ENCODE measurements at places on chromosomes 13 and 19.
A peak's percentile ranks its signal among the peaks of the same experiment; 100 is the strongest.

DNA sequence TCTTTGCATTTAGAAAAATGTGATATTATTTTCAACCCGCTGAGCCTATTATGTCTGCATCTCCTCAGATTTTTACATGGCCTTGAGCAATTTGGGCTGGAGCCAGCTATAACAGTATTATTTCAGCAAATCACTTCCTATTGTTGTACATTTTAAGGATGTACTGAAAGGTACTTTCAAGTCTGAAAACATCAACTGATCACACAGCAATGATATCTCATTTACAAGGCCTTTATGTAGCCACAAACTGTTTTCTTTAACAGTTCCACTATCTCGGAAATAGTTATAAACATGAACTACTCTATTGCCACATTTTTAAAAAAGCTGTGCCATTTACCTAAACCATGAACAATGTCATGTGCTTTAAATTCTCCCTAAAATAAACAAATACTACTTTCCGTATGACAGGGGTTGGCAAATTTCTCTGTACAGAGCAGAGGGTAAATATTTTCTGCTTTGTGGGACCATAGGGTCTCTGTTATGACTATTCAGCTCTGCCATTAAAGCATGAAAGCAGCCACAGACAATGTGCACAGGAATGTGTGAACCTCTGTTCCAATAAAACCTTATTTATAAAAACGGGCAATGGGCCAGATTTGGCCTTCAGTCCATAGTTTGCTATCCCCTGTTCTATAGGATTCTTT, 560.4 kb downstream of the GPC6 start:
- no peak for DNase-seq

GRCh38 chr19:38869836-38870607, 8.1 kb downstream of the RINL start:
- peak; percentile 55 for DNase-seq

- DNase-seq = no peak
These were observed 105.4 kb upstream of the ZNF98 start for GRCh38 chr19:22527554-22527953.

DNA sequence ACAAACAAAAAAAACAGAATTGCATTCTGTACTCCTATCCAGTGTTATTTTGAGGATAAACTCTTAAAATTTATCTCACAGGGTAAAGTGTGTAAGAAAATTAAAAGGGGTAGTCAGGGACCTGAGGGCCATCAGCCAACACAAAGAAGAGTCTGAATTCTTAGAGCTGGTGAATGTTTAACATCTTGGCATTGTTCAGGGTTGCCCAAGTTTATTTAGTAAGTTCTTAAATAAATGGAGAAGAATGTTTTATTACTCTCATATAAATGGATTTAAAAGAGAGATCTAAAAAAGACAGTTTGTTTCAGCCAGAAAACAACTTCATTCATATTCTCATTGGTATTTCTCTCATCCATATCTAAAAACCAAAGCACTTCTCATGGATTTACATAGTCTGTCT, 171.7 kb downstream of the LACC1 start:
- DNase-seq = no peak

DNA sequence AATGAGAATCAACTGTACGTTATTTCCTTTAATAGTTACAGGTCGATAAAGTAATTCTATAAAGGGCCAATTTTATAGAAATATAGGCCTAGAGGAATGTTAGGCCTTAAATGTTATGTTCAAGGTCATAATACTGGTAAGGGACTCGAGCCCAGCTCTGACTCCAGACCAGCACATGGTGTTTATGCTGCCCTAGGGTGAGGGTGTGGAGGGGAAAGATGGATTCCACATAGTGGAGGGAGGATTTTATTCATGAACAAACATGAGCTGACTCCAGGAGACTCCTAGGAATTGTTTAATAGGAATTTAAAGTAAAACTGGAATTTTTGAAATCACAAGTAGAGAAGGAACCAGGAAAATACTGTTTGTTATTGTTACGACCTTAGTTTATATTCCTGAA, 139.9 kb downstream of the LACC1 start:
- no peak for DNase-seq

GRCh38 chr19:48445256-48445605, 552 bp upstream of the GRWD1 start:
- DNase-seq = peak; percentile 96

- DNase-seq = peak; percentile 28
These were observed 6.7 kb downstream of the RAP2A start for GRCh38 chr13:97440598-97441170.

- no peak for DNase-seq
These were observed 27.4 kb upstream of the SACS start for GRCh38 chr13:23460921-23461320.

DNA sequence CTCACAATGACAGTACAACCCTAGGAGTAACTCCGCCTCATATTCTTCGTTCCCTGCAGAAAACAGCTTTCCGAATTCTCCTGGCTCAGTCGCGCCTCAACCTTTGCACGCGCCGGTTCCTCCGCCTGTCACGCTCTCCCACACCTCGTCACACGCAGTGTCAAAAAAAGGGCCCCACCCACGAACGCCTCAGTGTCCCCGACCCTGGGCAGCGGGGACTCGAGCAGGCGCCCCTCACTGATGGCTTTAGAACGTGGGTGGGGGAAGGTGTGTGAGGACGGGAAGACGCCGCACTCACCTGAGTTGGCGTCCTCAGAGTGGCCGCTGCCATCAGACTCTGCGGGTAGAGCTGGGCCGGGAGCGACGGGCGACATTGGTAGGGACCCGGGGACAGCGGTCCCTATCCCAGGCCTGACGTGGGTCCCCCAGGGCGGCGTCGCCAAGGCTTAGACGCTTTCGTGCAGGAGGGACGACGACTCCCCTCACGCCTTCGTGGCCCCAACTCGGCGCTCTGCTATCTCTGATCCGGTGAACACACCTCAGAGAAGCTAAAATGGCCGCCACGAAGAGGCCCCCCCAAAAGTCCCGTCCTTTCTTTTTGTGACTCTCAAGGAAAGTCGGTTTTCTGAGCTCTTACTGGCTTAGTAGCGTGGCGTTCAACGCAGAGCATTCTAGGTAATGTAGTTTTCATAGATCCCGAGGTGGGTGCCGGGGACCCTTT, at the start of gene ZNF154:
Gene ZNF154 (minus strand): TSS at position 564 of the 721 bp plus-strand sequence. CDS start 233 bp downstream, at position 331.
- DNase-seq = peak; percentile 66

DNA sequence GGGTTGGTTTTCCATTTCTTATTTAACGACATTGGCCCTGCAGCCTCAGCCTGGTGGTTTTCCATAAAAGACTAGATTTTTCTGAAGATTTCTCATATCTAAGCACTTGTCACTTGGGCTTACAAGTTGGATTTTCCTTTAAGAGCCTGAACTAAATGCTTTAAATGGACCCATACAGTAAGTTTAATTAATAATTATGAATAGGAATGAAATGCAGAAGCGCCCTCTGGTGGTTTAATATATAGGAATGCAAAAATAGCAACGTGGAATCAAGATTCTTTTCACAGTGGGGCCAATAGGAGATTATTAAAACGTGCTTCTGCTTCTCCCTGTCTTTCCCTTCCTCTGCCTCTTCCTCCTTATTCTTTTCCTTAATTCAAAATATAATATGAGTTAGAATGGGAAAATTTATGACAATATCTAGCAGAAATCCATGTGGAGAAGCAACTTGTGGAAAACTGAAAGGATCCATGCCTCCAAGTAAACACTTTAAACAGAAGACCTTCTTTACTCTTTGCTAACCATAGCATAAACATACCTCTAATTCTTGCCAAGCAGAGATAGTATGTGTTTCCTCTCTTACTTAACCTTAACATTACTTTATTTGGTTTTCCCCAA, 324.0 kb downstream of the GPC5 start:
- peak; percentile 32 for DNase-seq

GRCh38 chr13:20219577-20219976, 12.5 kb downstream of the GJB6 start:
- no peak for DNase-seq

- DNase-seq = no peak
These were observed 29.0 kb upstream of the DCUN1D2 start for GRCh38 chr13:113519556-113519955.

- DNase-seq = no peak
These were observed 86.0 kb downstream of the GADD45B start for GRCh38 chr19:2561895-2562294.

DNA sequence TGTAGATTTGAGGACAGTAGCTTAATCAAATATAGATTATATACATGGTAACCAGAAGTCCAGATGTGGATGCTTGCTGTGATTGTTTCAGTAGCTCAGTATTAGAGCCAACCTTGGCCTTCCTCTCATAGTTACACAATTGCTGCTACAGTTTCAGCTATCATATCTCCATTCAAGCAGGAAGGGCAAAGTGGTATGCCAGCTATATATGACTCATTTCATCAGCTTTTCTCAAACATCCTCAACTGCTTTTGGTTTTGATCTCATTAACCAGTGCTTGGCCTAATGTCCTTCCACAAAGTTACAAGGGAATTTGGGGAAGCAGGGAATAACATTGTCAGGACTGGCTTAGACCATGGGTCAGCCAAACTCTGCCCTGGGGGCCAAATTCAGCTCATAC, 73.0 kb upstream of the MAB21L1 start:
- DNase-seq = peak; percentile 68

DNA sequence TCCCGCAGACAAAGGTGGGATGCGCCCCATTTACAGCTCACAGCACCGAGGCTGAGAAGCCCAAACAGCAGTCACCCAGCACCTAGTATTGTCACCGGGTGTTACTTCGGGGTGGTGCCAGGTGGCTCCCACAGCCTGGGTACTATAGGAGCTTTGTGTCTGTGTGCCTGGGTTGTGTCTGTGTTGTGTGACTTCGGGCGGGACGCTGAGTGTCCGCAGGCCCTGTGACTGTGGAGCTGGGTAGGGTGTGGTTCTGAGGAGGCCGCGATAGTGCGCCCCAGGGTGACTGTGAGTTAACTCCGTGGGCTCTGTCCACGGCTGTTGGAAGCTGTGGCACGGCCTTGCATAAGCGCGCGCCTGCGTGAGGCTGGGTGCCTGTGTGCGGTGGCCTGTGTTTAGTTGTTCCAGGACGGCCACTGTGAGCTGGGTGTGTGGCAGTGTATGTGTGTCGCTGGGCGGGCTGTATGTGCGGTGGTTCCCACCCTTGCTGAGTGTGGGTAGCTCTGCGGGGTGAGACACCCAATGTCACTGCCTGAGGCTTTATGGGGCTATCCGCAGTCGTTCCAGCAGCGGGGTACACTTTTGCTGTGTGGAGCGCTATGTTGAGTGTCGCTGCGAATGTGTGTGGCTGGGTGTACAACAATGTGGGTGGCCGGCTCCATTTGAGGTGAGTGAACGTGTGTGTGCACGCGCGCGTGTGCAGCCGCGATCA, 559 bp upstream of the SSBP4 start:
- peak; percentile 42 for DNase-seq

DNA sequence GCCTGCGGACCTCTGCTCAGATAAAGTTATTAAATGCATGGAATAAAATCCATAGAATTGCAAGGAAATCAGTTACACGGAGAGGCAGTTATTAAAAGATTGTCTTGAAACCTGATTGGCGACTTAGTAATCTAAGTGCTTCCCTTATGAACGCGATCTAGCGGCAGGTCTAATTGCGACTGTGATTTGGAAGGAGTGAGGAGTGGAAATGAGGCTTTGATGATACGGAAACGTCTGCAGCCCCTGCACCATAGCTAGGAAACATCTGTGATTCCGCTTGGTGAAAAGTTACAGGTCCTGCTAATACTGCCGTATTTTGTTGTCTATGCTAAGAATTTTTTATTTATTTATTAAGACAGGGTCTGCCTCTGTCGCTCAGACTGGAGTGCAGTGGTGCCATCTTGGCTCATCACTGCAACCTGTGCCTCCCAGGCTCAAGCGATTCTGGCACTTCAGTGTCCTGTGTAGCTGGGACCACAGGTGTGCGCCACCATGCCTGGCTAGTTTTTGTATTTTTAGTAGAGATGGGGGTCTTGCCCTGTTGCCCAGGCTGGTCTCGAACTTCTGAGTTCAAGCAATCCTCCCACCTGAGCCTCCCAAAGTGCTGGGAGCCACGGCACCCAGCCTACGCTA, 887 bp downstream of the NDUFS7 start:
- no peak for DNase-seq

DNA sequence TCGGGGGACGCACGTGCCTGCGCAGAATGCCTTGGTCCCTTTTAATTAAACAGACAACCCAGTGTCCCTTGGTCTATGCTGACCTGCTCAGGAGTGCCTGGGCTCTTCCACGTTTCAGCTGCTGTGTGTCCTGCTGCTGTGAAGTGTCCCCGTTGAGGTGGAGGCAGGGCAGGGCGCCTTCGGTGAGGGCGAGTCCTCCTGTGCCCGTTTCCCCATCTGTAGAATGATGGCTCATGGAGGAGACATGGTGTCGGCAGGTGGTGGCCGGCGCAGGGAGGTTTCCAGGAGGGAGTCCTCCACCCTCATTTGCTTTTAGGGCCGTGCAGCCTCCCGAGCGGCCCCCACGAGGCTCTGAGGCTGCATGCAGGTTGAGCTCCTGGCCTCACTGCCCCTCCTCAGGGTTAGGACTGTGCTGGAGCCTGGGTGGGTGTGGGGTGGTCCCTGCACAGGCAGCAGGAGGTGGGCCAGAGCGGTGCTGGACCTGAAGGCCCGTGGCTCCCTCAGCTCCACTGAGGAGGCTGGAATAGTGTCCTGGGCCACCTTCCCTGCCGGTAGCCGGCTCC, 8.8 kb downstream of the STK11 start:
- DNase-seq = no peak

- DNase-seq = peak; percentile 74
These were observed 43.8 kb downstream of the DCT start for GRCh38 chr13:94435604-94436226.

DNA sequence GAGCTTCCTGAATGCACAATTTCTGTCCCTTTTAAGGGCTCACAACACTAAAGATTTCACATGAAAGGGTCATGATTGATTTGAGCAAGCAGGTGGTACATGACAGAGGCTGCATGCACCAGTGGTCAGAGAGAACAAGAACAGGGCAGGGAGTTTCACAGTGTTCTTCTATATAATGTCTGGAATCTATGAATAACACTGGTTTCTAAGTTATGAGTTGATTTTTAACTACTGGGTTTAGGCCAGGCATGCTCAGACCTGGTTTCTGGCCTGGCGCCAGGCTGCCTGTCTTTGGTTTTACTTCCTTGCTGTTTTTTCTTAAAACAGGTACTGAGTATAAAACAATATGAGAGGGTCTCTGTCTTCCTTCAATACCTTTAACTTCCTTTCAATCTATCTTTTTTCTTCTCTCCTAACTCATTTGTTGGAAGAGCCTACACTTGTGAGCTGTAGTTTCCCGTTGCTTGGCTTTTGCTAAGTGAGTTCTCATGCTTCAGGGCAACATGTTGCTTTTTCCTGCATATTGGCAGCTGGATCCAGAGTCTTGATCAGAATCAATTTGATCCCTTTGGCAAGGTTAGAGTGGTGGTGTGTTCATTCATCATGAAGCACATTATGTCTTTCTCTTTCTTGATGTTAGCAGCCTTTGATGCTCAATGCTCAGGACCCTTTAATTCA, 38.5 kb upstream of the FGF14 start:
- DNase-seq = no peak

DNA sequence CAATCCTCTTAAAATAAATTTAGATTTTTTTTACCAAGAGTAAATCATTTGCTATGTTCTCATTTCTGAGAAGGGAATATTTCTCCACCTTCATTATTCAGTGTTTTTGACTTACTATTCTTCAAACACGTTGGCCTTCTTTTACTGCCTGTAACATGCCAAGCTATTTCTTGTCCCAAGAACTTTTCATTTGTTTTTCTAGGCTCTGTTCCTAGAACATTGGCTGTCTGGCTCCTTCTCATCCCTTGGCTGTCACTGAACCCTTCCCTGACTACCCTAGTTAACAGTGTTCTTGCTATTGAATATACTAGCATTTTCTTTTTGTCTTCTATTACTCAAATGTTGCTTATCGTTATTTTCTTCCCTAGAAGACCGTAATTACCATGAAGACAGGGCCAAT, 248.1 kb downstream of the ITGBL1 start:
- peak; percentile 90 for DNase-seq
